ENCODE measurements at places on chromosomes 1 and 21. TPM values are rescaled to one million over a fixed set of nuclear protein-coding genes. Genes with fewer than 3 reads are reported as not detected.

The ESRRG gene
- total RNA-seq: not detected

The C1orf146 gene
- total RNA-seq: not detected

The VPS26C gene
- 32.7 TPM for total RNA-seq

The SDF4 gene
- total RNA-seq: 124 TPM

The OR2T29 gene
- not detected for total RNA-seq
